Kidney (tissue), 22 donors: ENCODE measurements at places on chromosomes 1 and 21.

- DNase-seq = no peak
These were observed 20.7 kb upstream of the PADI4 start for GRCh38 chr1:17287130-17287776.

DNA sequence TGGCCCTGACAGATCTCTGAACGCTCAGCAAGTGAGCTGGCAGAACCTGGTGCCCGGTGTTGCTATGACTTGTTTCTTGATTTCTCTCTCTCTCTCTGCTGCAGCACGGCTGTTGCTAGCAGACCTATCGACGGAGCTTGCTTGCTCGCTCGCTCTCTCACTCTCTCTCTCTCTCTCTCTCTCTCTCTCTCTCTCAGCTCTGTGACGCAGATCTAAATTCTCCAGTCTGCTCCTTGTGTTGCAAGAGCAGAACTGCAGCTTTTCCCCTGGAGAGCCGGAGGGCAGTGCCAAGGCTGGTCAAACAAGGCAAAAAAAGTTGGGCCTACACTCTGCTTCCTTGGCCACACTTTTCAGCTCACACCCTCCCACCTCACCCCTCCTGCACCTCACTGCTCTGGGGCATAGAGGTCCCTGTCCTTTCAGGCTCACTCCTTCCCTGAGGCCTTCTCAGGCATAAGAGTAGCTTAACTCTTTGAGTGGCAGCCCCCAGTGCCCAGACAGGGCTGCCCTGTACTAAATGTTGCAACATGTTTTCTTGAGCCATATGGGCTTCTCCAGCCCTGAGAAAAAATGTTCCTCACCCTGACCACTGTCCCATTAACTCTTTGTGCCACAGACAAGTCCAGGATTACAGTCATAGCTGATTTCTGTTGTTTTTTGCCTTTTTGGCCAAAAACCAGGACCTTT lies 72.2 kb downstream of the CD46 start:
- peak; percentile 95 for DNase-seq

DNA sequence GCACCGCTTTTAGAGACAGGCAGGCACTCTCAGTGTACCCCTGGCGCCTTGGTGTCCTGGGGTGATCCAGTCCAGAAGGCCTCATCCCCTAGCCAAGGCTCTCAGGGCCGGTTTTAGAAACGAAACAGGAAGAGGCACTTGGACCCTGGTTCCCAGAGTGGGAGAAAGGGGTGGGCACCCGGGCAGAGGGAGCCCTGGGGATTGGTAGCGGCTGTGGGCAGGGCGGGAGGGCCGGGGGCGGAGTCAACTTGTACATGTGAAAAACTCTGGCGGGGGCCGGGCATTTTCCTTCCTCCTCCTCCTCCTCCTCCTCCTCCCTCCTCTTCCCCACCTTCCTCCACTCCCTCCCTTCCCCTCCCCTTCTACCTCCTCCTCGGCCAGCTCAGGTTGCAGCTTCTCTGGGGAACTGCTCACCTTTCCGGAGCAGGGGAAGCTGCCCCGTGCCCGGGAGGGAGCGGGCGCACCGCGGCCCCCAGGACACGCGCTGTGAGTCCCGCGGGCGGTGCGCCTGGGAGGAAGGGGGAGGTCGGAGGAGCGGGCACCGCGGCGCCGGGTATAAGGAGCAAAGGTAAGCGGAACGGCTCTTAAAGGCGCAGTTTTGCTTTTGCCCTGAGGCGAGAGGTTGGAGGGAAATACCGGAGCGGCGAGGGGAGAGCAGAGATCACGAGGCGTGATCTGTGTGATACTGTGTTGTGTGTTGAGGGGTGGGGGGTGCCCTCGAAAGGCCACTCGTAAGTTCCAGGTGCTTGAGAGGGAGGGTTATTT lies at the start of gene CDK18:
Gene CDK18, plus strand, starts transcription at position 359 of the 765 bp plus-strand sequence. CDS start 18,499 bp downstream, outside the sequence.
- DNase-seq = peak; percentile 97

- DNase-seq = peak; percentile 85
These were observed 40.9 kb upstream of the PPIAL4F start for GRCh38 chr1:144551543-144552424.
